A549 treated with dexamethasone at 1 μM for 4 hours (cell line): ENCODE measurements at places on chromosomes 6 and 20. TPM values are rescaled to one million over a fixed set of nuclear protein-coding genes. Genes with fewer than 3 reads are reported as not detected.

ELOVL4 gene
- total RNA-seq = 1.4 to 1.8 TPM (median 1.6 TPM) in 5 replicates

CALHM4 gene
- not detected in 5 replicates for total RNA-seq

SLC25A27 gene
- total RNA-seq = 0.10 to 0.66 TPM (median 0.50 TPM) in 5 replicates

C4B gene
- 0.47 to 0.90 TPM (median 0.64 TPM) in 5 replicates for total RNA-seq

KCNK16 gene
- total RNA-seq = not detected in 5 replicates

MAK gene
- 0.11 to 0.16 TPM (median 0.15 TPM) in 5 replicates for total RNA-seq

DYNLT2 gene
- 0.43 to 0.62 TPM (median 0.56 TPM) in 5 replicates for total RNA-seq

PLG gene
- total RNA-seq = not detected in 5 replicates

LPIN3 gene
- 8.1 to 19.2 TPM (median 13.6 TPM) in 5 replicates for total RNA-seq

CD93 gene
- total RNA-seq = 0.02 TPM in 1 of 5 replicates, not detected in the others

REM1 gene
- total RNA-seq = 0.47 to 1.1 TPM (median 0.99 TPM) in 5 replicates

HM13 gene
- 199 to 270 TPM (median 250 TPM) in 5 replicates for total RNA-seq

SLC22A7 gene
- total RNA-seq = not detected in 5 replicates

LAMA5 gene
- total RNA-seq = 196 to 490 TPM (median 420 TPM) in 5 replicates

BFSP1 gene
- 4.1 to 4.9 TPM (median 4.5 TPM) in 5 replicates for total RNA-seq

OR2J3 gene
- not detected in 5 replicates for total RNA-seq

NNAT gene
- total RNA-seq = not detected in 5 replicates

IPCEF1 gene
- 0.07 to 0.24 TPM (median 0.11 TPM) in 5 replicates for total RNA-seq

RIMS4 gene
- 1.7 to 2.4 TPM (median 2.1 TPM) in 5 replicates for total RNA-seq

ARFGAP1 gene
- total RNA-seq = 34.4 to 68.0 TPM (median 62.0 TPM) in 5 replicates

PSORS1C2 gene
- 0.09 TPM in 1 of 5 replicates, not detected in the others for total RNA-seq

HLA-DRA gene
- not detected in 5 replicates for total RNA-seq

ANKRD6 gene
- total RNA-seq = 1.3 to 2.1 TPM (median 1.8 TPM) in 5 replicates

SLC35D3 gene
- total RNA-seq = 0.04 to 0.07 TPM (median 0.06 TPM) in 5 replicates

SGK2 gene
- total RNA-seq = 6.3 to 8.3 TPM (median 7.1 TPM) in 5 replicates

NHSL1 gene
- total RNA-seq = 2.4 to 5.8 TPM (median 4.9 TPM) in 5 replicates

KHDRBS2 gene
- not detected in 5 replicates for total RNA-seq

GGT7 gene
- 5.3 to 7.8 TPM (median 6.6 TPM) in 5 replicates for total RNA-seq

OOEP gene
- total RNA-seq = not detected in 5 replicates

L3MBTL1 gene
- total RNA-seq = 0.63 to 1.7 TPM (median 1.2 TPM) in 5 replicates

SLC12A5 gene
- total RNA-seq = 13.5 to 16.4 TPM (median 13.9 TPM) in 5 replicates

HLA-DQB1 gene
- not detected in 5 replicates for total RNA-seq

OVOL2 gene
- total RNA-seq = 0.21 to 0.43 TPM (median 0.33 TPM) in 4 of 5 replicates, not detected in the other

FLRT3 gene
- total RNA-seq = 2.5 to 2.7 TPM (median 2.6 TPM) in 5 replicates

C2 gene
- 0.27 to 0.40 TPM (median 0.30 TPM) in 5 replicates for total RNA-seq

DLL1 gene
- total RNA-seq = 0.18 to 0.33 TPM (median 0.24 TPM) in 5 replicates

TRIM15 gene
- total RNA-seq = not detected in 5 replicates

ACTL10 gene
- not detected in 5 replicates for total RNA-seq

CRNKL1 gene
- 21.9 to 25.8 TPM (median 22.9 TPM) in 5 replicates for total RNA-seq

DAAM2 gene
- total RNA-seq = 0.13 to 0.25 TPM (median 0.21 TPM) in 5 replicates

CNBD2 gene
- total RNA-seq = 5.2 to 6.8 TPM (median 6.0 TPM) in 5 replicates

SRMS gene
- 0.11 to 0.14 TPM (median 0.13 TPM) in 4 of 5 replicates, not detected in the other for total RNA-seq

DEFB132 gene
- total RNA-seq = not detected in 5 replicates

GRIK2 gene
- 0.43 to 0.61 TPM (median 0.51 TPM) in 5 replicates for total RNA-seq

CST11 gene
- total RNA-seq = not detected in 5 replicates

NFATC2 gene
- total RNA-seq = 6.7 to 12.0 TPM (median 9.8 TPM) in 5 replicates

PROCR gene
- 121 to 148 TPM (median 145 TPM) in 5 replicates for total RNA-seq

GINM1 gene
- 24.3 to 29.4 TPM (median 26.2 TPM) in 5 replicates for total RNA-seq

OR2H1 gene
- not detected in 5 replicates for total RNA-seq

SMLR1 gene
- total RNA-seq = not detected in 5 replicates

GTF3C6 gene
- 98.9 to 115 TPM (median 104 TPM) in 5 replicates for total RNA-seq

MPIG6B gene
- total RNA-seq = not detected in 5 replicates

EMILIN3 gene
- 0.27 to 0.66 TPM (median 0.54 TPM) in 5 replicates for total RNA-seq

GUCA1A gene
- not detected in 5 replicates for total RNA-seq

KHDC1L gene
- total RNA-seq = 0.25 to 0.41 TPM (median 0.28 TPM) in 3 of 5 replicates, not detected in the others
